ENCODE measurements at places on chromosomes 5 and 9.

GRCh38 chr9:128454991-128455390 lies 815 bp upstream of the ODF2 start:
- no peak for DNase-seq

DNA sequence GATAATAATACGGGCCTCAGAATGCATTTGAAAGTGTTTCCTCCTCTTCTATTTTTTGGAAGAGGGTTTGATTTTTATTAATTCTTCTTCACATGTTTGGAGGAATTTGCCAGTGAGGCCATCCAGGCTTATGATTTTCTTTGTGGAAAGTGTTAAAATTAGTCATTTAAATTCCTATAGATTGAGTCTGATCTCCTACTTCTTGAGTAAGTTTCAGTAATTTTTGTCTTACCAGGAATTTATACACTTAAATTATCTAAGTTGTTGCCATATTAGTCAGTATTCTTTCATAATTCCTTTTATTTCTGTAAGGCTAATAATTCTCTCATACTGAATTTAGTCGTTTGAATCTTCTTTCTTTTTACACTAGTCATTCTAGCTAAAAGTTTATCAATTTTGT lies 25.2 kb upstream of the HAPLN1 start:
- DNase-seq = no peak

DNA sequence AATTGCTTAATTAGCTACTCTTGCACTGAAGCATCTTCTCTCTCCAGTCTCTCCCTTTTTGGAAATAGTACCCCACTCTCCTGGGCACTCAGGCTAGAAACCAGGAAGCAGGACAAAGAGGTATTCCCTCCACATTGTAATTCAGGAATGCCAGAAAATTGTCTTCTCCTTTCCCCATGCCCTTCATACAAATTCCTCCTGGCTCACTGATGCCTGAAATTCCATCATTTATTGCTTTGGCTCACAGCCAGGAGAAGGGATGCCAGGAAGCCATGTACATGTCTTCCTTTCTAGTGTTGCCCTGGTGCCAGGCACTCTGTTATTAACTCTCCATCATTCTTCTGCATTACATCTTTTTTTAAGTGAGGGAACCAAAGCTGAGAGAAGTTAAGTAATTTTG lies 716.5 kb upstream of the C9orf72 start:
- no peak for DNase-seq

- no peak for DNase-seq
Measured at GRCh38 chr5:180394031-180394636, 41.0 kb upstream of the GFPT2 start.

DNA sequence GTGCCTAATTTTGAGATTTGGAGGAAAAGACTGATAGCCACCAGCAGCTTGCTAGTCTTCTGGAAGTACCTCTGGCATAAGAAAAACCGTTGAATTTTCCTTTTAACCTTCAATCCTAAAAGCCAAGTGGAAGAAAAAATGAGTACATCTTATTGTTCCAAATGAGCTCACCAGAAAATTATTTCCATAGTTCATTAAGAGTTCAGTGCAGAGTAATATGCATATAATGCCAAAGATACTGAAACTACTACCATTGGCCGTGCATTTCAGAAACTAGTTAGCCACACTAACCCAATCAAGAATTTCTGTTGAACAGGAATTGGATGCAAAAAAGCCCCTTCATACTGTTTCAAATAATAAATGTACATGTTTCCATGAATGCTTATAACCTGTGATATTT lies 607.9 kb downstream of the KCTD16 start:
- DNase-seq = no peak

GRCh38 chr5:82100303-82101077 lies 128.7 kb downstream of the ATG10 start:
- no peak for DNase-seq

DNA sequence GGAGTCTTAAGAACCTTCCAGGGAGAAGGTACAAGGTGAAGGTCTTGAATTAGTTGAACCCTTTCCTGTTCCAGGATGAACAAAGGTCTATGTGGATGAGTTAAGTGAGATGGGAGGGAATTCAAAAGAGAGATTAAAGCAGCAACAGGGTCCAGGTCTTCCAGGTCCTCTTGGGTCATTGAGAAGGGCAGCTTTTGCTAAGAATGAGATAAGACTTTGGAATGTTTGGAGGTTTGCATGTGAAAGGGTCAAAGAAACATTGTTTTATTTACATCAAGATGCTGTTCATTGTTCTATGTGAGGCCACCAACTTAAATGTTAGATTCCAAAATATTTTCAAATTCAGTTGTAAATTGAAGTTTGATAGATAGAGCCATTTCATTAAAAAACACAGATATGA lies 463.9 kb downstream of the ANXA1 start:
- DNase-seq = no peak

GRCh38 chr9:90641086-90641485 lies 1.5 kb downstream of the DIRAS2 start:
- DNase-seq = no peak

- DNase-seq = no peak
Measured at GRCh38 chr5:177994063-177994462, 2.0 kb downstream of the PROP1 start.

DNA sequence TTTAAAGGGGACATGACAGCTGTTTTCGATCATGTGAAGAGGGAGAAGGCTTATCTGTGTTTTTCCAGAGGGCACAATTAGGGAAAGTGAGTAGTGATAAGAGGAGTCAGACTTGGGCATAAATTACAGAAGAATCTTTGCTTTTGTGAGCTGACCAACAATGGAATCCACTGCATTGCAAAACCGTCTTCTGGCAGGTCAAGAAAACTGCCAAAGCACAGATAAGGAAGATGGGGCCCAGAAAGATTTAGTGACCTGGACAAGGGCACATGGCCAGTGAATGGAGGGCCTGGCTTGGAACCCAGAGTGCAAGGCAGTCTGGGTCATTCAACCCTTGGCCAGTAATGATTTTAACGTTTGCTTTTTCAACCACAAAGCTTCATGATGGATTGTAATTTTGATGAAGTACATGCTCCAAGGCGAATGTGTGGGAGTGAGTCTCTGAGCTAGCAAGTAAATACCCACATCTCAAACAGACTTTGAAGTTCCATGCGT lies 153.2 kb upstream of the MAST4 start:
- DNase-seq = no peak

- DNase-seq = no peak
Measured at GRCh38 chr5:142215915-142216681, 107.5 kb downstream of the NDFIP1 start.

- no peak for DNase-seq
Measured at GRCh38 chr5:51024263-51024662, 357.8 kb downstream of the PARP8 start.

DNA sequence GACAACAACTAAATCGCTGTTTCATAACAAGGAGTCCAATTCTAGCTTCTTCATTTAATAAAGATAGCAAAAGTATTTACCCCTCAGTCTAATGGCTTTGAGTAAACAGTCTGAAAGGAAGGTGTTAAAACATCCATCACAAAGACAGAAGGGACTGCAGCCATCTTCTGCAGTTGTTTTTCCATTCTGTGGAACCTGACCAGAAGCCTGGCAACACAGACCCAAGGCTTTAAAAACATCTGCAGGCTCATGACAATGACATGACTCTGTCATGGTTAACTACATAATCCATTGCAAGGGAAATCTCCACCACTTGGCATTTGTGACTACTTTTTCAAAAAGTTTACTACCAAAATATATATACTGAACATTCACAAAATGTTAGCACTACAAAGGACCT lies 51.9 kb downstream of the ELL2 start:
- no peak for DNase-seq

DNA sequence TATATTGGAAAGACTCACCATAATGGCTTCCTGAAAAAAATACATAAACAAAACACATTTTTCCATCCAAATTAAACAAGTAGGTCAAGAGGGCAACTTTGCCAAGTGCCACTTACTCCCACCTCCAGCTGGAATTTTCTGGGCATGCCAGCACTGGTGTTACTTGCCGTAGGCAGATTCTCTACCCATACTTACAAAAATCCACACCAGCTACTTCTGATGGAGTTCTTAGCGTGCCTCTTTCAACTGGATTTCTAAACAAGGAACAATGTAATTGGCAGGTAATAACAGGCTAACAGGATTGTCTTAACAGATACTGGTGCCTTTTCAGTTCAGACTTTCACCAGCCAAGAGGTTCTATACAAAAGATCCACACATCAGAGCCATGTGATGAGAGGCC lies 301.4 kb downstream of the MLLT3 start:
- DNase-seq = no peak

- no peak for DNase-seq
Measured at GRCh38 chr9:127538849-127539258, 73.2 kb upstream of the STXBP1 start.

DNA sequence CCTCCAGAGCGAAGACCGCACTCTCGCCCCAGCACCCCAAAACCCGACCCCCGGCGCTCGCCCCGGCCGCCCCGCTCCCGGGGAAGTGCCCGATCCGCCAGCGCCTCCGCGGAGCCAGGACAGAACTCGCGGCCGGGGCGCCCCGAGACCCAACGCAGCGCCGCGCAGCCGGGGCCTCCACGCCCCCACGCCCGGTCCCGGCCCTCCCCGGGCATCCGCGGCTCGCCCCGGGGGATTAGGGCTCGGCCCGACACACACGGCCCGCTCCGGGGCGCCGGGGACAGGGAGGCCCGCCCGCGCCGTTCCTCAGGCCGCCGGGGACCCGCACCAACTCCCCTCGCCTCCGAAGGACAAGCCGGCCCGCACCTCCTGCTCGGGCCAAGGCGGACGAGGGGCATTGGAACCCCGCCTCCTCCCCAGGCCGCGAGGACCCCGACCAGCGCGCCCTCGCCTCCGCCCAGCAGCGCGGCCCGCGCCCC lies 544 bp downstream of the FNBP1 start:
- DNase-seq = no peak

GRCh38 chr9:123322273-123323195 lies 33.5 kb upstream of the CRB2 start:
- DNase-seq = no peak

DNA sequence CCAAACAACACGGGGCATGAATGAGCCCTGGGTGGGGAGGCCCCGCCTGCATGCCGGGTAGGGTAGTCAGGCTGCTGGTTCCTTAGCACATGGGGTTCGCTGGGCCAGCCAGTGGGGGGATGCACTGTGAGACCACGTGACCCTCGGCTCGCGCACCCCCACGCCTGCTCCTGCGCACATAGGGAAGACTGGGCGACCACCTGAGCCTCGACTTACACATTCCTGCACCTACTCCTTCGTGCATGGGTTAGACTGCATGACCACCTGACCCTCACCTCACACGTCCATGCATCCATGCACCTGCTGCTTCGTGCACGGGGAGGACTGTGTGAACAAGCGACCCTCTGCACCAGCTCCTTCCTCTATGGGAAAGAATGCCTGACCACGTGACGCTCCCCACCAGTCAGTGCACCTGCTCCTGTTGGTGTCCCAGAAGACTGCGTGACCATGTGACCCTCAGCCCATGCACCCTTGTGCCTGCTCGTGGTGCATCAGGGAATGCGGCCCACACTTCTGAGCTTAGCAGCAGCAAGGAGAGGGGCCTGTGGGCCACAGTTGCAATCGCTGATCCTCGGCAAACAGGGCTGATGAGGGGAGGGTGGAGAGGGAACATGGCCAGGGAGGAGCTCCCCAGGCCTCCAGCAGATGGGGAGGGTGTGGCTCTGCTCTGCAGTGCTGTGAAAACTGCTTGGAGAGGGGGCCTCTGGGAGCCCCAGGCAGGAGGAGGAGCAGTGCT lies 18.1 kb downstream of the LPCAT1 start:
- DNase-seq = no peak

DNA sequence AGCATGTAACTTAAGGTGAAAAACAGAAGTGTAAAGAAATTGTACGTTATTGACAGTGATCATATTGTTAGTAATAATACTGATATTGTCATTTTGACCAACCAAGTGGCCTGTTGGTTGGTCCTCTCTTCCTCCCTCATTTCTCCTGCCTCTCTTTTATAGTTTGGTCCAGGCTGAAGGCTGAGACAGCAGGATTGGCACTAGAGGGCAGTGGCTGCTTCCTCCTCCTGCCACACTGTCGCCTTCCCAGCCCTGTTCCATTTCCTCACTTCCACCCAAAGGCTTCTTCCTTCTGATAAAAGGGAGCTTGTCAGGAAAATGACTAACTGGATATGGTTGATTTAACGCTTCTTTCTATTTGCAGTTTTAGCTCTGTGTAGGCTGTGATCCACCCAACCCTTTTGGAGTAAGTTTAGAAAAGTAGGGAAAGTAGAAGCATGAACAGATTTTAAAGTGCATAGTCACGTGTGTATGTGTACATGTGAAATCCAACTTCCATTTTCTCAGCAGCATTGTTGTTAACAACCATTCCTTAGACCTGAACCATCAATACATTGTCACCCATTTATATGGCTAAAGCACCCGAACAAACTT lies 35.6 kb downstream of the PTCD2 start:
- no peak for DNase-seq

GRCh38 chr9:81609782-81610739 lies 79.3 kb downstream of the TLE1 start:
- no peak for DNase-seq

DNA sequence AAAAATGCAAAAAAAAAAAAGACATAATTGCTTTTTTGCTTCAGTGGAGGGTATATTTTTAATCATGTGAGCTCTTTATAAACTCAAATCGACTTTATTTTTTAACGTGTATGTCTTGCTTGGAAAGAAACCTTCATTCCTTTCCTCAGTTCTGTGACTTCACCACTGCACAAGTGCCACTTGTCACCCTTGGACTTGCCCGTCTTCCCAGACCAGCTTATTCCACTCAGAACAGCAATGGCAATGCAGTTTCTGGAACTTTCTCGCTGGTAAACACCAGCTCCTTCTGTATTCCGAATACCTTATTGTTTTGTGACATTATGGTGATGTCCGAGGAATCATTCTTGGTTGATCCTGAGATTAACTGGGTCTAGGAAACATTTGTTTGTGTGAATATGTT lies 440.5 kb upstream of the ADAMTS16 start:
- no peak for DNase-seq

DNA sequence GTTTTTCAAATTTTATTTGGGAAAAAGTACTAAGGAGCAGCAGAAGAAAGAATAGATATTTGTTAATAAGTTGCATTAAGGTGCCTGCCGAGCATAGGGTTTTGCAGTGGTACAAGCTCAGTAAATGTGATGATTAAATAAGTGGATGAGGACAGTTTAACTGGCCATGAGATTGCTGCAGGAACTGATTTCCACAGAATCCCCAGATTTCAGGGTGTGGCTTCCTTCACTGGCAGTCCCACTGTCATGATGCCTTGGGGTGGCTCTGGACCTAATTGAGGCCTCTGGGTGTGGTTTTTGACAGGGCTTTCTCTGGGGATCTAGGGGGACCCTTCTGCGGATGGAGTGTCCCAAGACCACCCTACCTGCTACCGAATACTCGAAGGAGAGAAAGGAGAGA lies 1.4 kb downstream of the PHF24 start:
- DNase-seq = no peak

GRCh38 chr5:52844885-52845284 lies 57.2 kb downstream of the ITGA1 start:
- no peak for DNase-seq

GRCh38 chr5:38284384-38284783 lies 26.0 kb downstream of the EGFLAM start:
- no peak for DNase-seq

Data from stimulated activated CD4-positive, alpha-beta T cell treated with anti-CD3 and anti-CD28 coated beads, Interleukin-1b, Interleukin-23, amount 100 ng/mL, for 24 hours (primary cell).